Stimulated activated CD4-positive, alpha-beta T cell treated with anti-CD3 and anti-CD28 coated beads, TNF-alpha, amount 100 ng/mL, for 48 hours (primary cell): ENCODE measurements at places on chromosomes 1 and 21.

GRCh38 chr1:179384027-179384426, 18.3 kb downstream of the AXDND1 start:
- no peak for DNase-seq

GRCh38 chr1:205568135-205568468, 63.6 kb downstream of the CDK18 start:
- DNase-seq, result no peak

- DNase-seq, result no peak
Observed at GRCh38 chr1:175158170-175158591, 34.4 kb downstream of the KIAA0040 start.

GRCh38 chr1:93816970-93817678, 61.9 kb downstream of the DNTTIP2 start:
- no peak for DNase-seq

DNA sequence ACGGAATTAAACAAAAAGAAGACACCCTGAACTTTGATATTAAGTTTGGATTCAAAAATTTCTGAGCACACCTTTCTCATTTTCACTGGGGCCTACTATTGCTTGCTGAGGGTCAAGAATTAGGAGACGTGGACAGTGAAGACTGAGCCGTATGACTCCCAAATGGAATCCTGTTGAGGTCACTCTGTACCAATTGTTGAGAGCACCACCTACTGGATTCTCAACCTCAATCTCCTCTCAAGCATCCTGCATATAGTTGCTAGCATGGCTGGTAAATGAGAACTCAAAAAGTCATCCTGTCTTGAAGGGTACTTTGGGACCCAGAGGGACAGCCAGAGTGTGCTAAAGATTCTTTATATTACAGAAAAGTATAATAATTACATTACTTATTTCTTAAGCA, 20.2 kb upstream of the MTR start:
- no peak for DNase-seq

DNA sequence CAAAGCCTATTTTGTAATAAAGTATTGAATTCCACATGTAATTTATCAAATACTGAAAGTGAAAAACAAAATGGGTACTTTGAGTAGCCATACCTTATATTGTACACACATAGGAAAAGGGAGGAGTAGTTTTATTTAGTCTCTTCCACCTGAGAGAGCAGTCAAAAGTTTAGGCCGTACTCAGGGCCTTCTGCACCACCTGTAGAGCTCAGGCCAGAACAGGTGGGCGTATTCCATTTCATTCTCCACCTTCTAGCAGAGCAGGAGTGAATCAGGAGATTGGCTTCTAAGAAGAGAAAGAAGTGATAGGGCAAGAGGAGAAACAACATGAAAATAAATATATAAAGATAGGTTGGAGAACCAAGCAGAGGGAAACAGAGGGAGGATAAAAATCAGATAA, 44.0 kb downstream of the TRAF5 start:
- DNase-seq, result no peak

GRCh38 chr21:42962380-42963007, 11.9 kb upstream of the PKNOX1 start:
- no peak for DNase-seq

DNA sequence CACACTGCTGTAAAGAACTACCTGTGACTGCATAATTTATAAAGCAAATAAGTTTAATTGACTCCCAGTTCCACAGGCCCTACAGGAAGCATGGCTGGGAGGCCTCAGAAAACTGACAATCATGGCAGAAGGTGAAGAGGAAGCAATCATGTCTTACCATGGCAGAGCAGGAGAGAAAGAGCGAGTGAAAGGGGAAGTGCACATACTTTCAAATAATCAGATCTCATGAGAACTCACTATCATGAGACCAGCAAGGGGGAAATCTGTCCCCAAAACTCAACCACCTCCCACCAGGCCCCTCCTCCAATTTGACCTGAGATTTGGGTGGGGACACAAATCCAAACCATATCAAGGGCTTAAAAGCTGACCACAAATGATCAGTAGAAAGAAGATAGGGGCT, 493.2 kb downstream of the PTPRC start:
- DNase-seq, result no peak

DNA sequence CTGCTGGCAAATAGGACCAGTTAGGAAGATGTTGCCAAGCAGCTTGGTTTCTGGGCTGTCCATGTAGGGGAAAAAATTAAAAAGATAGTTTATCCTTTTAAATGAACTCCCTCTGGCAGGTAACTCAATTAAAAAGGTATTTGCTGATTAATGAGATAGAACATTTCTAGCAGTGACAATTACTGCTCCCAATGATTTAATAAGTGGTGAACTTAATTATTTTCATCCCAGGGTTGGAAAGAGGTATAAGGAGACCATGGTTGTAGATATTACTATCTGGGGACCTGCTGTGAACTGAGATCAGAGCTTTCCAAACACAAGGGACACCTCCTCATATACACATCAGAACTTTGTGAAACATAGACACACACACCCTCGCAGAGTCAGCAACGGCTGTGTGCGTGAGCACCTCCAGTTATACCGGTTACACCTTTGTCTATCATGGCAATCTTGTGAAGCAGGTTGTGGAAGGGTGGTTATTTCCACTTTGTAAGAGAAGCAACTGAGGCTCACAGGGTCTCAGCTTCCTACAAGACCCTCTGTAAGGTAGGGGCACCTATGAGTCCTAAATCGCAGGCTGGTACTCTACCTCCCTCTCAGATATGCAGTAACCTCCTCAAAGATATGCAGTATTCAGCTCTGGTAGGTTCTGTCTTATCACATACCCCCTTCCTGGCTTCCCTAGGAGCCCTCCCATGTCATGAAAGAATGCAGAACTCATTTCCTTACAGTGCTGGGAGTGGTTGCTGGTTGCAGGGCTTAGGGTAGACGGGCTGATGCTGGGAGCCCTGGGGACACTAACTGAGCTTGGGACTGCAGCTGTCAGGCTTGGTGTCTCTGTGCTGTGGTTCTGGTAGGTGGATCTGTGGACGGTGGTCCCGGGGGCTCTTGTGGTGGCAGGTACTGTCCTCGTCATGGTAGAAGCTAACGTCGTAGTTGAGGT, 18.5 kb upstream of the MAGOH start:
- no peak for DNase-seq
